ENCODE measurements at places on chromosomes 7 and 10.

- no peak for DNase-seq
Observed at GRCh38 chr7:83983606-83984005, 211.0 kb downstream of the SEMA3A start.

GRCh38 chr7:36796850-36797536 is 72.7 kb upstream of the AOAH start:
- DNase-seq, result no peak

DNA sequence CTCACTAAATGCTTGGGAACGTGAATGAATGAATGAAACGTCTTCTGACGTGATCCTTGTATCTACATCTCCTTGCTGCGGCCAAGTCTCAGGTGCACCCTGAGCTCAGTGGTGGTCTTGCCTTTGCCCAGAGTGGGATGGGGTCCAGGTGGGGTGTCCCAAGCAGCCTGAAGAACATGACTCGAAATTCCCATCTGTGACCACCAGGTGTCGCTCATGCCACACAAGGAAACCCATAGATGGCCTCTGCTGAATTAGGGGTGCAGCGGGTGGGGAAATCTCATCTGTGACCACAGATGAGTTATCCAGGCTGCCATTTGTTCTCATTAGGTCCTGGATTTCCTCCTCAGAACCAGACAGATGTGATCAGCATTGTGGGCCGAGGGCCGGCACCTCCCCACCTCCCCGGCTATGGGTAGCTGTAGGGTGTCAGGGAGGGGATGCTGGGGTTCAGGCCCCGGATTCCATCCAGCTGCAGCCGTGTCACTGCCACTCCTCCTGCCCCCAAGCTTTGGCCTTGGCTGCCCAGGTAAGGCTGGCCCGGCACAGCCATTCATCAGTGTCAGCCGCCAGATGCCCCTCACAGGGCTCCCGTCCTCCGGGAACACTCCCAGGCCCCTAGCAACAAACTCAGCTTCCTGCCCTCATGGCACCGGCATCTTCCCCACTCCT is 21.0 kb upstream of the GNA12 start:
- peak; percentile 36 for DNase-seq

GRCh38 chr10:31528831-31529230 is 209.8 kb downstream of the ZEB1 start:
- no peak for DNase-seq

GRCh38 chr10:126586878-126587277 is 83.6 kb downstream of the C10orf90 start:
- DNase-seq, result no peak

GRCh38 chr10:8059191-8059936 is 4.9 kb downstream of the GATA3 start:
- DNase-seq, result no peak

DNA sequence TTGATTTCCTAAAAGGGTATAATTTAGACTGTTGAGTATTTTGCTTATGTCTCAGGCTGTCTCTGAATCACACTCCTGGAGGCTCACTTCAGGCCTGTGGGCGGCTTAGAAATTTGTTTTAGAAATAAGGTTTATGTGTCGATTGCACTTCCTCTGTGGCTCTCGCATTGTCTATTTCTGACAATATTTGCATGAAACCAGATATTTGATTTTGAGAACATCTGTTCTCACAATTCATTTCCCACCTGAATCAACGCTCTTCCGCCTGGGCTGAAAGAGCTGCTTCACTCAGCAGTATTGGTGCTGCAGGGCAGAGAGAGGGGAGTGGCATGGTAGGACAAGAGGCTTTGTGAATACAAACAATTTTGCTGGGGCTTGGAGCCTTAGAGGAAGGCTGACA is 262.0 kb downstream of the ADRA2A start:
- no peak for DNase-seq

- DNase-seq, result no peak
Observed at GRCh38 chr10:105514106-105514505, 873.0 kb downstream of the SORCS3 start.

GRCh38 chr10:73246322-73246645 is 771 bp downstream of the DNAJC9 start:
- no peak for DNase-seq

GRCh38 chr10:62025901-62026879 is 124.7 kb downstream of the ARID5B start:
- DNase-seq, result no peak
